ENCODE measurements at places on chromosomes 12 and 14.

- no peak for DNase-seq
These were observed 74.9 kb upstream of the CMKLR1 start for GRCh38 chr12:108414021-108414420.

DNA sequence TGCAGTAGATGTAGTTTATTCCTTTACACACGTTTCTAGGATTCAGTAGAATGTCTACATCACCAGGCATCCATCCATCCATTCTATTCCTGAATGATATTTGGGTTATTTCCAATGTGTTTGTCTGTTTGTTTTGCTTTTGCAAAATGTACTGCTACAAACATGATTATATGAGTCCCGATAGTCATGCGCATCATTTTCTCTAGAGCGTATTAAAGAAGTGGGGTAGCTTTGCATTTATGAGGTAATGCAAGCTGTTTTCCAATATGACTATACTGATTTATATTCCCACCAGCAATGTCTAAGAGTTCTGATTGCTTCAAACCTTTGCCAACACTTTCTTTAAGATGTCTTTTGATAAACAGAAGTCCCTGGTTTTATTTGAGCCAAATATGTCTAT is 253.2 kb downstream of the NOVA1 start:
- DNase-seq = no peak

- DNase-seq = no peak
These were observed 3.5 kb upstream of the SENP1 start for GRCh38 chr12:48109424-48109823.

- DNase-seq = no peak
These were observed 145.0 kb downstream of the PRKCH start for GRCh38 chr14:61466249-61466904.

- DNase-seq = no peak
These were observed 125.1 kb downstream of the ST8SIA1 start for GRCh38 chr12:22209422-22209821.

- DNase-seq = no peak
These were observed 372.5 kb upstream of the DDHD1 start for GRCh38 chr14:53525608-53526007.

- DNase-seq = no peak
These were observed 140.7 kb upstream of the PRICKLE1 start for GRCh38 chr12:42730291-42730690.

DNA sequence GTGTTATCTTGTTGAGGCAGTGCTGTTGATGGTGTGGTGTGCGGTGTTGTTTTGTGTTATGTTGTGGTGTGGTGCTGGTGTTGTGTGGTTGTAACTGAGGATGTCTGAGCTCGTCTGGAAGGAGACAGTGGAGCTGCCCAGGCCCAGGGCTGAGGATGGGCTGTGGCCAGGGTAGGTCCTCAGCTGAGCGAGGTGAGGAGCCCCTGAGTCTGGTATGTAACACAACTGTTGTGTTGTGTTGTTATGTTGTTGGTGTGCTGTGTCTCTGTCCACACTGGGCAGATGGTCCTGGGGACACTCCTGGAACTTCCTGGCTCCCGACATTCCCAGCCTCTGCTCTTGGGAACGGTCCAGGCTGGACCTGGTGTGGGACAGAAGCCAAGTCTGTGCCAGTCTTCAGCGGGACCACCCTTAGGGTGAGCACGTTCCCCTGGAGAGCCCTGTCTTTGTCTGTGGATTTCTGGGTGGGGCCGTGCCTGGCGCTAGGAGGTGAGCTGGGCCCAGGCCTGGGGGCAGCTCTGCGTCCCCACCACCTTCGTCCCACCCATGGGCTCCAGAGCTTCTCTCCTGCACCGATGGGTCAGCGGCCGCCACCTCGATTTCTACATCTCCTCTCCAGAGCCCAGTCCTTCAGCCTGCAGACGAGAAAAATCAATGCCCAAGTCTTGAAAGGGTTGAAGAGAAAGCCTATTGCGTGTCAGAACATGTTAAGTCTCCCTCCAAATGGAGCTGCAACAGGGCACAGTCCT is 27.4 kb upstream of the SFSWAP start:
- no peak for DNase-seq

- no peak for DNase-seq
These were observed 7.8 kb downstream of the PPTC7 start for GRCh38 chr12:110575326-110575725.

GRCh38 chr14:106613256-106613655 is 1086.9 kb downstream of the TMEM121 start:
- no peak for DNase-seq

GRCh38 chr12:39605501-39605900 is 14.1 kb downstream of the ABCD2 start:
- DNase-seq = no peak

Data from common myeloid progenitor, CD34-positive (primary cell).